ENCODE measurements at places on chromosomes 16 and 17. TPM values are rescaled to one million over a fixed set of nuclear protein-coding genes. Genes with fewer than 3 reads are reported as not detected.

DNA sequence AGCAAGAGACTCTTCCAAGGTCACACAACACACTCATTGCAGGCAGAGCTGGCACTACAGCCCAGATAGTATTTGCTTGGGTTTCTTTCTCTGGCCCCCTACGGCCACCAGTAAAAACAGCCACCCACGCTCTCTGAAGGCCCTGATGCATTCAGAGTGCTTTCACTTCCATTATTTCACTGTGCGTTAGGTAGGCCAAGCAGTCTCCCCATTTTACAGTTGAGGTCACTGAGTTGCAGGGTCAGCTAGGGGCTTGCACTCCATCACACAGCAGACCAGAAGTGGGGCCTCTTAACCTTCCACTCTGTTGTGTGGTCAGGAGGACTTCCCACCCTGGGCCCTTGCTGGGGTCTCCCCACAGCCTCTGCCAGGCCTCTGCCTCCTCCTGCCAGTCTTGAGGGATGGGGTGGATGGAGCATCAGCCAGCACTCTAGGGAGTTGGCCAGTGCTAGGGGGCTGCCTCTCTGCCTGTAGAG, 2.5 kb downstream of the TBX21 start:
- no peak for DNase-seq

GRCh38 chr16:55846598-55847346, 13.9 kb upstream of the CES1 start:
- DNase-seq, result no peak

The ATP6V0C gene
- 158 TPM for polyA plus RNA-seq

The OR3A2 gene
- polyA plus RNA-seq, result 0.70 TPM

The HCRT gene
- not detected for polyA plus RNA-seq

The EVI2B gene
- polyA plus RNA-seq, result 2.0 TPM

GRCh38 chr17:69912805-69913204, 162.2 kb upstream of the KCNJ16 start:
- DNase-seq, result no peak

The GRIN2C gene
- polyA plus RNA-seq, result 0.18 TPM

DNA sequence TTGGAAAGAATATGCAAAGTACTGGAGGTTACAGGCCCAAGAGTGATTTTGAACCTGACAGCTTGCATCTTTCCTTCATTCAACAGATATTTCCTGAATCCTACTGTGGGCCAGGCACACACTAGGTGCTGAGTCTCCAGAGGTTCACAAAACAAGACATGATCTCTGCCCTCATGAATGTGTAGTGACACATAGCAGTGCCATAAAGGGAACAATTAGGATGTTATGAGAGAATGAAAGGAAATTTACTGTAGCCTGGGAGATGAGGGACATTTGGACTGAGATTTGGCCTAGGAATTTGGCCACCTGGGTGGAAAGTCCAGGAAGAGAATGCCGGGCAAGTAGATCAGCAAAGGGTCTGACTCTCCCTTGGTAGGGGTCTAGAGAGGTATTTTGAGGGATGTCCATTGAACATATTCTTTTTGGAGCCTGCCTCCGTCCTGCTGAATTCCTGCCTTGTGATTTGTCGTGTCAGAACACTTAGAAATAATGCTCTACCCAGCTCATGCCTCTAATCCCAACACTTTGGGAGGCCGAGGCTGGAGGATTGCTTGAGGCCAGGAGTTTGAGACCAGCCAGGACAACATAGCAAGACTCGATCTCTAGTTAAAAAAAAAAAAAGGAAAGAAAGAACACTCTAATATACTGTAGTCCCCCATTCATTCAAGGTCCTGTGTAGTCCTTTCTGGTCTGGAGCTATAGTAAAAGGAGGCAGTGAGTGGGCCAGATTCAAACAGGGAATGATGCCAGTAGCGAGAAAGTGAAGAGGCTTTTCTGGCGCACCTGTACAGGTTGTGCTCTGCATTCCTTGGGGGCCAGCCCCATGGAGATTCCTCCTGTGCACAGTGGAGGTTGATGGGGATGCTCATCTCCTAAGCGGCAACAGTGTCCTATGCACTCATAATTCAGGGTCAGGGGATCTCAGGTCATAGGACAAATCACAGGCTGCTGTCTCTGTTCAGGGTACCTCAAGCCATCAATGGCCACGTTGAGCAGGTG, 90.6 kb upstream of the CLEC18A start:
- no peak for DNase-seq

The QRICH2 gene
- 8.9 TPM for polyA plus RNA-seq

DNA sequence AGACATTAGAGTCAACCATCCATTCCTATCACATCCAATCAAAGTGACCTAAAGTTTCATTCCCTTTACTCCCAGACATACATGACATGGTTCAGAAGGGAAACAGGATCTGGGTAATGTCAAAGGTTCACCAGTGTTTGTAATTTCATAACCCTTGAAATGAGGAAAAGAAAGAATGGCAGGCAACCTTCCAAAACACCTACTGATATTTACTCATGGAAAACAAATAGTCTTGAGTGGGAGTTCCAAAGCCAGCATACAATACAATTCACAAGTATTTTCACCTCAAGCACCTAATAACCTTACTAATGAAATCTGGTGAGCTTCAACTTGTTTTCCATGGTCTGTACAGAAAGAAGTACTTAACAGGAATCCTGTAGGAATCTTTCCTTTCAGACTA, 72.5 kb upstream of the AXIN2 start:
- DNase-seq, result no peak

- no peak for DNase-seq
Measured at GRCh38 chr17:77646046-77646430, 312.5 kb upstream of the TNRC6C start.

Data from left kidney (tissue), 8 donors.